GM23338 (cell line): ENCODE measurements at places on chromosomes 1 and 21. TPM values are rescaled to one million over a fixed set of nuclear protein-coding genes. Genes with fewer than 3 reads are reported as not detected.

The MNDA gene
- polyA plus RNA-seq: not detected in 2 replicates

The IGSF9 gene
- polyA plus RNA-seq: 9.3 and 10.3 TPM in 2 replicates

The MYOM3 gene
- not detected in 2 replicates for polyA plus RNA-seq

GRCh38 chr1:232890340-232890943 lies 60.0 kb upstream of the NTPCR start:
- no peaks in the 10 kb centered on the region for H3K27me3 ChIP-seq
- H3K36me3 ChIP-seq: no peaks in the 10 kb centered on the region
- no peaks in the 10 kb centered on the region; the same call in 1 of the 2 replicates for H3K4me1 ChIP-seq
- no peak overlapping the region for H3K27ac ChIP-seq

The GNAT2 gene
- not detected in 2 replicates for polyA plus RNA-seq

DNA sequence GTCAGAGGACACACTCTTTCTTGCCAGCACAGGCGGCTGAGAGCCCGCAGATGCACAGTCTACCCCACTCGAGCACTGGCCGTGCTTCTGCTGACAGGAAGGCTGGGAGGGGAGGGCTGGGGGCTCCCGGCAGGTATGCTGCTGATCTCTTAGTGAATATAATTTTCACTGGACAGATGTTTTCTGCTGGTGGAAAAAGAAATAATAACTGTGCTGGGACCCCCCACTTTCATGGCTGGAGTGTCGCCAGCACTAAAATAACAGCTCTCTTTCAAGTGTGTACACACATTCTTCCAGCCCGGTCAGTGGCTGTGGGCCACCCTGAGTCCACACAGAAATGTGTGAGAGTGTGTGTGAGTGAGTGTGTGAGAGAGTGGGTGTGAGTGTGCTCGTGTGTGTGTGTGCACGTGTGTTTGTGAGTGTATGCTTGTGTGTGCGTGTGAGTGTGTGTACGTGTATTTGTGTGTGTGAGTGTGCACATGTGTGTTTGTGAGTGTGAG lies 167.7 kb upstream of the USP24 start:
- no peak overlapping the region for H3K27ac ChIP-seq
- no peaks in the 10 kb centered on the region for H3K27me3 ChIP-seq
- H3K36me3 ChIP-seq: no peaks in the 10 kb centered on the region
- DNase-seq: no peak
- H3K4me3 ChIP-seq: no peak overlapping the region

The PRAMEF20 gene
- not detected in 2 replicates for polyA plus RNA-seq

The NFASC gene
- polyA plus RNA-seq: 3.0 and 3.9 TPM in 2 replicates

DNA sequence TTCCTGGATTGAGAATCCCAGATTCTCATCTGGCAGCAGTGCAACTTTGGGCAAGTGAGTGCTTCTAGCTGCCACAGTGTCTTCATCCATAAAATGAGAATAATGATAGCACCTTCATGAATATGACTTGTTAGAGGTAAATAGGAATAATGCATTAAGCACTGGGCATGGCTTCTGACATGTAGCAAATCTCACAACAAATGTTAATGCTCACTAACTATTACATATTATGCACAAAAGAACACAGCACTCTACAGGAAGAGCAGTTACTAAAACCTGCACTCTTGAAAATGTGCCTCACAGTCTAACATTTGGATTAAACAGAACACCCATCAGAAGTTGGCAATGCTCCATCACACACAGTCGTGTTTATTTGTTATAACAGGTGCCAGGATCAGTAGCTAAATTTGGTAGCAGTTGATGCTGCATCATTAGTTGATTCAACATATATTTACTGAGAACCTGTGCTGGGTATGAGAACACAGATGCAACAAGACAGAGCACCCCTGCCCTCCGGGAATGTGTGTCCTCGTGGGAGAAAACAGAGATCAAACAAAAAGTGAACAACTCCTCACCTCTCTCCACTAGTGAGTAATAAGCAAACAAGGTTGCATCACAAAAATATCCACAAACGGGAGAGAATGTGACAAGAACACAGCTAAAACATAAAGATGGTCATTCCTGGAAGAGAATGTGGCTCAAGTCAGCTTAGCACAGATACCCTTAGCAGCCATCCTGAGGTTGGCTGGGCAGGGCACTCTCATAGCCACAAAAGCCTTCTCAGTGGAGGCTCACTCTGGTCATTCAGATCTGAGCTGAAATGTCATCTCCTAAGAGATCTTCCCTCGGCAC lies 26.2 kb upstream of the LBR start:
- no peaks in the 10 kb centered on the region for H3K4me1 ChIP-seq
- no peak for DNase-seq
- no peaks in the 10 kb centered on the region for H3K36me3 ChIP-seq
- H3K27me3 ChIP-seq: no peaks in the 10 kb centered on the region

The TEKT2 gene
- polyA plus RNA-seq: 0.24 and 0.36 TPM in 2 replicates

- no peaks in the 10 kb centered on the region for H3K36me3 ChIP-seq
- H3K27me3 ChIP-seq: no peaks in the 10 kb centered on the region
- no peak overlapping the region for H3K4me3 ChIP-seq
- no peak for DNase-seq
Measured at GRCh38 chr1:238488401-238488800, 597.7 kb upstream of the ZP4 start.

The RAB4A gene
- 49.4 and 50.8 TPM in 2 replicates for polyA plus RNA-seq

DNA sequence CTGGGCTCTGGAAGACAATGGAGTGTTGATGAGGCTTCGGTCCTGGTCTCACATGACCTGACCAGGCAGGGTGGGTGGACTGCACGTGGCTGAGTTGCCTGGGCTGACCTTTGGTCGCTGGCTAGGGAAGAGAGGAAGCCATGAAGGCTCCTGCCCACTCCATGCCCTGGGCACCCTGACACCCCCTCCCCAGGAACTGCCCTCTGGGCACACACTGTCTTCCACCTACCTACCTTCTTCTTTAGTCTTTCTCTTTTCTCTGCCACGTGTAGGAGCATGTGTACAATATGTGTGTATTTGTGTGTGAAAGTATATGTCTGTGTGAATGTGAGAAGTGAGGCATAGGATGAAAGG lies 15.1 kb downstream of the POU3F1 start:
- no peak for DNase-seq
- H3K36me3 ChIP-seq: no peaks in the 10 kb centered on the region
- H3K4me1 ChIP-seq: peaks cover 34% of the 10 kb centered on the region

DNA sequence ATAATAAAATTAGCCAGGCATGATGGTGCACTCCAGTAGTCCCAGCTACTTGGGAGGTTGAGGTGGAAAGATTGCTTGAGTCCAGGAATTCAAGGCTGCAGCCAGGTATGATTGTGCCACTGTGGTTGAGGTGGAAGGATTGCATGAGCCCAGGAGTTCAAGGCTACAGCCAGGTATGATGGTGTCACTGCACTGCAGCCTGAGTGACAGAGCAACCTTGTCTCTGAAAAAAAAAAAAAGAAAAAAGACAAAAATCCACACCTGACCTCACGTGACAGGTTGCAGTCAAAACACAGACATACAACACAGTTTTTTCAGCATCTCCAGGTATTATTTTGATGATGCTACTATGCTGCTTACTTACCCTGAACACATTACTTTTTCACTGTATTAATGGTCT lies 4.3 kb upstream of the AK2 start:
- peaks cover 8% of the 10 kb centered on the region for H3K27me3 ChIP-seq

DNA sequence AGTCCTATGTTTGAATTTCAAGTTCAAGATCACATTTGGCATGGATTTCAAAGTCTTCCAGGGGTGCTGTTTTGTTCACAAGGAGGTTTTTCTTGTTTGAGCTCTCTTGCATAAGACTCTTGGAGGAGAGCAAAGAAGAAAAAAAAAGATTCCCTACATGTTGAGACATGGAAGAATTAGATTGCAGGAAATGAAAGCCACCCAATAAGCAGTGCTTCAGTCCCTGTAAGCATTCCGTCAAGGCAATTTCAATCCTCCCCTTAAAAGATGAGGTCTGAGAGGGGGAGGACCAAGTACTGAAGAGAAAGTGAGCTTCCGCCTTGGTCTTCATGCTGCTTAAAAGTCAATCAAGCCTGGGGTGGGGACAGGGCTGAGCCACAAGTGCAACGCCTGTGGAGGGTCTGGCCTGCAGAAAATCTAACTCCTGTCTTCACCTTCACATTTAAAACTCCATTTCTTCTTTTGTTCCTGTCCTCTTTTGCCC lies 50.2 kb downstream of the LPAR3 start:
- no peaks in the 10 kb centered on the region for H3K4me1 ChIP-seq
- H3K27me3 ChIP-seq: no peaks in the 10 kb centered on the region
- no peaks in the 10 kb centered on the region for H3K36me3 ChIP-seq
- no peak overlapping the region for H3K27ac ChIP-seq

The CGN gene
- 11.8 and 13.9 TPM in 2 replicates for polyA plus RNA-seq

GRCh38 chr1:112686417-112686816 lies 12.0 kb downstream of the MOV10 start:
- no peaks in the 10 kb centered on the region for H3K27me3 ChIP-seq
- H3K27ac ChIP-seq: no peak overlapping the region
- H3K4me3 ChIP-seq: no peak overlapping the region
- no peaks in the 10 kb centered on the region; the same call in 1 of the 2 replicates for H3K36me3 ChIP-seq
- no peaks in the 10 kb centered on the region; the same call in none of the 2 replicates for H3K4me1 ChIP-seq
- DNase-seq: no peak

GRCh38 chr1:14945132-14946010 lies 208.2 kb upstream of the TMEM51 start:
- no peaks in the 10 kb centered on the region for H3K36me3 ChIP-seq

DNA sequence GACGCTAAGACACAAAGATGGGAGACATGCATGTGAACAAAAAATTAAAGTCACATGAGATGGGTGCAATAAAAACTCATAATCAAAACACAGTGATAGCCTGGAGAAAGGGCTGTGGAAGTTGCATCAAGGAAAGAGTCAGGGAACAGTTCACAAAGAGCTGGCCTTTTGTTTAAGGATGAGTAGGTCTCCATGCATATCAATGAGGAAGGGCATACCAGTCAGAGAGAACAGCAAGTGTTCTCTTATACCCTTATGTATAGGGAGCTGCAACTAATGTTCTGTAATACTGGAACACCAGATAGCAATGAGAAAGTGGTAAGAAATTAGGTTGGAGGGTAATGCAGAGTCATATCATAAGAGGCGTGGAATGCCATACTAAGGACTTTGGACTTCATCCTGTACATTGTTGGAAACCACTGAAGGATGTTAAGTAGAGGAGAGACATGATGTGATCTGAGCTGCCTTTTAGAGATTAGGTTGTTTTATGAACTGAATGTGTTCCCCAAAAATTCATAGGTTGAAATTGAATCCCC lies 46.7 kb upstream of the SAMD13 start:
- DNase-seq: peak; percentile 36
- H3K4me1 ChIP-seq: peaks cover 8% of the 10 kb centered on the region; the same call in 1 of the 2 replicates
- H3K27me3 ChIP-seq: no peaks in the 10 kb centered on the region

GRCh38 chr1:68470388-68470970 lies 20.7 kb upstream of the RPE65 start:
- H3K36me3 ChIP-seq: no peaks in the 10 kb centered on the region
- no peak overlapping the region for H3K27ac ChIP-seq
- no peaks in the 10 kb centered on the region for H3K4me1 ChIP-seq
- H3K4me3 ChIP-seq: no peak overlapping the region
- DNase-seq: no peak

The SPRR3 gene
- polyA plus RNA-seq: not detected in 2 replicates

DNA sequence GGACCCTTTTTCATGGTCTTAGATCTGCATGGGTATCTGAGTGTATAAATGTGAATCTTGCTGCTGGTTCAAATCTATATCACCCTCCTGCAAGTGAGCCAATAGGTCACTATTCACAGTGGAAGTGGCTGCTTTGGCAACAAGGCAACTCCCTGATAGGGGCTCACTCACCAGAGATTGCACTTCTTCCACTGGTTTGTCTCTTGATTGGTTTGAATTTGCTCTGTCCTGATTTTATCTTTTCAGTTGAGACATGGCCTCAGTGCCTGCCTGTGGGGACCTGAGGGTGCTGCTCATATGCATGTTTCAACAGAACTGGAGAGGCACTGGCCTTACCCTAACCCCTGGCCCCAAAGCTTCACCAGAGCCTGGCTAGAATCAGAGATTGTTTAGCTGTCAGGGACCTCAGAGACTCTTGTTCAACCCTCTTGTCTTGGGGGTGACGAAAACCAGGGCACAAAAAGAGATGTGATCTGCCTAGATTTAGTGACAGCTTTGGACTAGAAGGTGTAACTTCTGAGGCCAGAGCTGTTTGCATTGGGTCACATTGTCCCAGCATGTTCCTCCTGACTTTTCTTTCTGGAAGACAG lies 16.9 kb downstream of the AVPR1B start:
- H3K4me1 ChIP-seq: no peaks in the 10 kb centered on the region
- no peak overlapping the region for H3K27ac ChIP-seq
- no peaks in the 10 kb centered on the region for H3K27me3 ChIP-seq
- H3K36me3 ChIP-seq: no peaks in the 10 kb centered on the region
- DNase-seq: no peak

DNA sequence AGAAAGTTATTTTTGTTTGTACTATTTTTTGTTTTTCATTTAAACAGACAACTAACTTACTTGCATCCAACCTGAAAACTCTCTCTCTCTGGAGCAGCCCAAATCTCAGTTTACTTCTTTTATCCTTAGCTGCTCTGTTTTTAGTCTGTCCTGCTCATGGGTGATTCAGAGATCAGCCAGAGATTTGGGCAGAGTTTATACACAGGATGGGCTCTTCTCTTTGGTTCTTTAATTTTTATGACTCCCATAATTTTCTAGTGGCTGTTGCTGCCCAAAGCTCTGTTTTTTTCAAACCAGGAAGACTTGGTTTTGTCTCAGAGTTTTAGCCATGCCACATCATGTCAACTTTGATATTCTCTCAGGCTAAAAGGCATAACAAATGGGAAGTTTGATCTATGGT lies 86.8 kb upstream of the CD55 start:
- no peak for DNase-seq
- no peaks in the 10 kb centered on the region for H3K27me3 ChIP-seq
- H3K4me3 ChIP-seq: no peak overlapping the region
- H3K27ac ChIP-seq: no peak overlapping the region
- H3K36me3 ChIP-seq: no peaks in the 10 kb centered on the region

DNA sequence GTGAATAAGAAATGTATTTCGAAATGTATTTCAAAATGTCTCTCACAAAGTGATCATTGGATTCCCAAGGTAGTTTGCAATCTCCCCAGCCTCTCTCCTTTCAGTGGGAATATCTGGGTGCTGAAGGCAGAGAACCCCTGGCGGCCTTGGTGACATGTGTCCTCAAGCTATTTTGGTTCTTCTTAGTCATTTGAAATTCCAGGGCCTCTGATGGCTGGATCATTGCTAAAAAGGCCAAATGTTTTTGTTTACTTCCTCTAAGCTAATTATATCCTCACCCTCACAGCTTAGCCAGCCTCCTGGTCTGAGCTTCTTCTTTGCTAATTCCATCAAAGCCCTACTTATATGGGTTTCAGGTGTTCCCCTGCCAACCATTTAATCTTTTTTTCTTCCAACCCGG lies 71.2 kb downstream of the LRRC40 start:
- peak; percentile 30 for DNase-seq
- H3K4me1 ChIP-seq: peaks cover 24% of the 10 kb centered on the region
- no peaks in the 10 kb centered on the region for H3K27me3 ChIP-seq
- peak overlapping the region; percentile 53; the same call in 1 of the 2 replicates for H3K27ac ChIP-seq
